T-helper 2 cell (primary cell): ENCODE measurements at places on chromosomes 6 and 20.

DNA sequence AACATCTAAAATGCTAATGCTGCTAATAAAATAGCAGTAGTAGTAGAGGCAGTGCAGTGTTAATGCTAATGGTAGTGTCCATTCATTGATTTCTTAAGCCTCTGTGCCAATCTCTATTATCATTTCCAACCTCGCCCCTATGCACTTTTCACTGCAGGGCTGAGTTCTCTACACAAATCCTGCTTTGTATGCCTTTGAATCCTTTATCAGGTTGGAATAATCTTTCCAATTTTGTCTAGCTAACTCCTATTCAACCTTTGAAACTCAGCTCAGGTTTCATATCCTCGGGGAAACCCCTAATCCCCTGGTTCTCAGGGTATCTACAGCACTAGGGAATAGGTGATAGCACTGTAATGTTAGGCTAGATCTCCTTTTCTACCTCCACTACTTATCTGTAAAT is 284.0 kb upstream of the RUNX2 start:
- DNase-seq, result no peak

DNA sequence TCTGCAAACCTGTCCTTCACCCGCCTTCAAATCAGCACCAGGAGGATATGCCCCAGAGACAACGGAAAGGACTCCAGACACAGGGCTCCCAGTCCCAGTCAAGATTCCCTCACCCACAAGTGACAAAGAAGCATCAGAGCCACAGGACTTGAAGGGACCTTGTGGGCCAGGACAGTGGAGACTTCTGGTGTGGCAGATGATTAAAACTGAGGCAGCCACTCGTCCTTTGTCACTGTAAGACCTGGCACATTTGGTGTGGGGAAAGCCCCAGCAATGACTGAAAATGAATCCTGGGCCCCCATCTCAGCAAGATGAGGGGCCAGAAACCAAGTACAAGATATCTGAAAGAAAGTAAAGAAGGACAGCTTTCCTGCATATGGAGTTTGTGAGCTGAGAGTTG is 15.6 kb upstream of the GMPR start:
- no peak for DNase-seq

- peak; percentile 75 for DNase-seq
Observed at GRCh38 chr6:12605888-12606345, 110.7 kb upstream of the PHACTR1 start.

- no peak for DNase-seq
Observed at GRCh38 chr6:106383573-106383972, 23.1 kb downstream of the CRYBG1 start.

GRCh38 chr6:16918586-16918985 is 157.3 kb upstream of the ATXN1 start:
- DNase-seq, result no peak

- no peak for DNase-seq
Observed at GRCh38 chr6:13496513-13497190, 9.3 kb upstream of the GFOD1 start.

GRCh38 chr6:113458368-113459010 is 398.7 kb upstream of the MARCKS start:
- no peak for DNase-seq

GRCh38 chr6:32983964-32984621 is 15.7 kb downstream of the BRD2 start:
- DNase-seq, result no peak

DNA sequence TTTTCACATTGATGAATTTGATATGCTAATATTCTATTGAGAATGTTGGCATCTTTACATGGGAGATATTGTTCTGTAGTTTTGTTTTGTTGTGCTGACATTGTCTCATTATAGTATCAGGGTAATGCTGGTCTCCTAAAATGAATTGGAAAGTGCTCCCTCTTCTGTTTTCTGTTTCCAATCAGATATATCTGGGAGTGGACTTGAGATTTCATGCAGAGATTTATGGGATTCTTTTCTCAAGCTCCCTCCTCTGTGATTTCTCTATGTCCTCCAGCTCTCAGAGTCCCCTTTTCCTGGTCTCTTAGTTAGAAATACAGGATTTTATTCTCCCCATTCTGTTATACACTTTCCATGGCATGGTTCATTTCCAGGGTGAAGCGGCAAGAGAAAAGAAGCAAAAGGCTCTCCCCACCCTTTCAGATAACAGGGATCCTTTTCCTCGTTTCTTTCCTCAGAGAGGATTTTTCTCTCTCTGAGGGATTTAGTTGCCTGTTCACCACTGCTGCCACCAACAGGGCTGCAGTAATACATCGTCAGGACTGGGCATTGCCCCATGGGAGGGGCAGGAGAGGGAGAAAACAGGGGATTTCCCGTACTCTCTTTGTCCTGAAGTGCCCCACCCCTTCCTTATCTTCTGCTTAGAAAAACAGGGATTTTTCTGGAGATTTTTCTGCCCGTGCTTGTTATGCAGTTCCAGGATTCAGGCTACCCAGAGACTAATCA is 59.3 kb upstream of the STMND1 start:
- DNase-seq, result no peak

- DNase-seq, result no peak
Observed at GRCh38 chr20:59775687-59776055, 157.8 kb downstream of the SYCP2 start.

DNA sequence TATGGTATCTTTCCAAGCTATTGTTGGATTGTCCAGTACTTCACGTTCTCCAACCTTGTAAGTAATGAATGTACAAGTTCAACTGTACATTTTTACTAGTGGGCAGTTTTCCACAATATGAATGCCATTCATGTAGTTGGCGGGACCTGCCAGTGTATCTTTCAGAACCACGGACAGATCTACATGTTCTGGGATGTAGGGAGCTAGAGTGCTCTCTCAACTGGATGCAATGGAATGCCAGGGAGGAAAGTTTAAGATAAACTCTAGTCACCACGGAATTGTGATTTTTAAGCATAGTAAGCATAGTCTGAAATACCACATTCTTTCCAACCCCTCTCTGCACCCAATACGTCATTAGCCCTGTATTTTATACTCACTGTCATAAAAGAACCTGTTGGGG is 21.5 kb upstream of the HLA-C start:
- DNase-seq, result no peak

GRCh38 chr6:149919834-149920225 is 3.1 kb downstream of the RAET1G start:
- DNase-seq, result no peak

GRCh38 chr20:13338097-13338661 is 117.1 kb downstream of the ISM1 start:
- DNase-seq, result no peak

DNA sequence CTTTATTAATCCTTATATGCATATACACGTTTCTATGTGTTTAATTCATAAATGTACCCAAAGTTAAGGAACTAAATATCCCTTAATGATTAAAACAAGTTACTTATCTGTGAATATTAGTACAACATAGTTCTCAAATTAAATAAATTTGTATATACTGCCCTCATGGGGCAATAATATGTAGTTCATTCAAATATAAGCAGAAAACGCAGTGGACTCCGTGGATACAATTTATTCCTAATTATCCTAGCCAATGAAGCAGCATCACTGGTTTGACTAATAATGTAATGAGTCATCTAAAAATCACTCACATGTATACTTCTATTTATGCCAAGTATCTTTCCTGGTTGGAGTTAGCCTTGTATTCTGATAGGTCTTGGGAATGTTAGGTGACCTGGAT is 111.6 kb downstream of the TBC1D32 start:
- DNase-seq, result no peak
